ENCODE measurements at places on chromosomes 16 and 17.

- no peak for DNase-seq
Observed at GRCh38 chr17:29593591-29594518, 923 bp downstream of the ANKRD13B start.

- no peak for DNase-seq
Observed at GRCh38 chr17:4407216-4407615, 26.5 kb upstream of the SPNS3 start.

DNA sequence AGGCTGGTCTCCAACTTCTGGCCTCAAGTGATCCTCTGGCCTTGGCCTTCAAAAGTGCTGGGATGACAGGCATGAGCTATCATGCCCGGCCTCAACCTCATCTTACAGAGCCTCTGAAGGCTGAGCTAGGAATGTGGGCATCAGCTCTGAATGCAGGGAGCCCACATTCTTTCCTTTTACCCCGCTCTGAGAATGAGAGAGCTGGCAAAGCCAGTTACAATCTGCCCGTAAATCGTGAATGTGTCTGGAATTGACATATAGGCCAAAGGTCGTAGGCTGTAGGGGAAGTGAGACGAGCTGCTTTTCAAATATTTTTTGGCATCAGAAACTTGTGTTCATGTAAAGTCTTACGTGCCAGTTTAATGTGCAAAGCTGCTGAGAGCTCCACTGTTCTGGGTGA, 4.5 kb downstream of the TMEM238L start:
- DNase-seq = no peak

GRCh38 chr17:6098823-6099180, 28.6 kb downstream of the WSCD1 start:
- DNase-seq = no peak

- DNase-seq = no peak
Observed at GRCh38 chr16:48907906-48908634, 298.1 kb upstream of the N4BP1 start.
